NCI-H1092 (cell line): ENCODE measurements at places on chromosomes 12 and 14.

GRCh38 chr14:75577090-75577489 is 1.3 kb upstream of the FLVCR2 start:
- no peak for DNase-seq

DNA sequence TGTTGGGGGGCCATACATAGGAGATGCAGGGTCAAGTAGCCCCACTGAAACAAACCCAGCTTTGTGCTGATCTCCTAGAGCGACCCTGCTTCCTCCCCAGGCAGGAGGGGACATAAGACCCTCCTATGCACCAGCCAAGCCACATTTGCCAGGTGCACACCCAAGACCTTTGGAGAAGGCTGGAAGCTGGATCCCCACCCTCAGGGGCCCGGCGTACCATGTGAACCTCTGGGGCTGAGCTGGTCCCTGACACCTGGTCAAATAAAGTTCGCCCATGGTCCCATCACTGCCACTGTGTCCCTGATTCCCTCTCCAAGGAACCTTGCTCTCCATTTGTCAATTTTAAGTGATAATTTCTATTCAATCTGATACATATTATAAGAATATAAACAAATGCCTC is 162.1 kb upstream of the VASH1 start:
- no peak for DNase-seq

DNA sequence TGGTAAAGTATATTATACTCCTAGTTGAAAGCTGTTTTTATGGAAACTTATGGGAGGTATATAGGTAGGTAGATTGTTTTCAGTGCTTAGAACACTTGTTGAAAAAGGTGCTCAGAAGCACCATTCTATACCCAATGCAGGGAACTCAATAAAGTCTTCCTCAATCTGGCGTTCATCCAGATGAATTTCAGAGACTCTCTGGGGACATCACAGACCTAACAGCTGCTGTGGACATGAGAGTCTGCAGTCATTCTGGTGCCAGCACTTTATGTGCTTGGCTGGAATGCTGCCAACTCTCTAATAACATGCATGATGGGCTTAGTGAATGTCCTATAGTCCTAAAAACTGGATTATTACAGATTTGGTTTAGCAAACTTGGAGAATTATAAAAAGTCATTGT is 115.9 kb downstream of the NTN4 start:
- DNase-seq, result peak; percentile 96

GRCh38 chr12:41923351-41923750 is 221.3 kb downstream of the GXYLT1 start:
- no peak for DNase-seq

- no peak for DNase-seq
These were observed 2.2 kb downstream of the IFNG start for GRCh38 chr12:68157380-68157779.

DNA sequence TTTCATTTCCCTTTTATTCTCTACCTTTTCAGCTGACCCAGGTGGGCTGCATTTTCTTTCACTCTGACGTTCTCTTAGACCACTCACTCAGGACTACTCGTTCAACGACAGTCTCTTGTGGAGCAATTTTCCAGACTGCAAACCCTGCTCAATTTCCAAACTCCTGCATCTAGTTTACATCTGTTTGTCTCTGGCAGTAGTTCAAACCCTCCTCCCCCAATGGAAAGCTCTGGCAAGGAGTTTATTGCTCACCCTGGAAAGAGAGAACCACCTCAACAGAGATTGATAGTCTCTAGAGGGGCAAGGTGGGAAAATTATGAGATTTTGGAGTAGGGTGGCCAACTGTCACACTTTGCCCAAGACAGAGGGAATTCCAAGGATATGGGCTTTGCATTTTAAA is 130.2 kb downstream of the TSHR start:
- no peak for DNase-seq

- DNase-seq, result peak; percentile 45
These were observed 28.8 kb downstream of the SPRING1 start for GRCh38 chr12:116708826-116709756.

DNA sequence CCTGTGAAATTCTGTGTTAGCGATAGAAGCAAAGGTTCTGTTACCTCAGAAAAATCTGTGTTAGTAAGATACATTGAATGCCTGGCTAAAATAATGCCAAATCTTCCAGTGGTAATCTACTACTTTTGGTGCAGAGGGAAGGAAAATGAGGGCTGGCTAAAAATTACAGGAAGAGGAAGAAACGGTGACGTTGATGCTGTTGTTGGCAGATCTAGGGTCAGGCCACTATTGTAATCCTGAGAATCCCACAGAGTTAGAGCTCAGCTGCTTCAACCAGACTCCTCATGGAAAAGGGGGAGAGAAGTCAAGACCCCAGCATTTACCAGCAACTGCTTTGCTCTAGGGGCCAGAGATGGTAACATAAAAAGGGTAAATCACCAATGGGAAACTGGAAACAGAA is 145.1 kb downstream of the PPM1H start:
- DNase-seq, result no peak

DNA sequence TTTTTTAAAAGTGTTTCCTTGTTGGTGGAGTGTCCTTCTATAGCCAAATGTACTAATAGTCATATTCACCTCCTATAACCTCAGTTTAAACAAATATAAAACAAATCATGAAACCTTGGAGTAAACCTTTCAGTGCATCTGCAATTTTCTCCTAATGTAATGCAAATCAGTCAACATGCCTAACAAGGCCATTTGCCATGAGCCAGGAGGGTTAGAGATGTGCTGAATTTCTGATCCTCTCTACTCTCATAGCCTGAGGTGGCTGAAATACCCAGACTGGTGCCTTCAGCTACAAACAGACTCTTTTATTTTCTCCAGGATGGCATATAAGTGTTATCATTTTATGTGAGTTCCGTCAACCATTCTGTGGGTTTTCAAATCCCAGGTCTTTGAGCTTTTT is 908.1 kb downstream of the GALC start:
- DNase-seq, result no peak

DNA sequence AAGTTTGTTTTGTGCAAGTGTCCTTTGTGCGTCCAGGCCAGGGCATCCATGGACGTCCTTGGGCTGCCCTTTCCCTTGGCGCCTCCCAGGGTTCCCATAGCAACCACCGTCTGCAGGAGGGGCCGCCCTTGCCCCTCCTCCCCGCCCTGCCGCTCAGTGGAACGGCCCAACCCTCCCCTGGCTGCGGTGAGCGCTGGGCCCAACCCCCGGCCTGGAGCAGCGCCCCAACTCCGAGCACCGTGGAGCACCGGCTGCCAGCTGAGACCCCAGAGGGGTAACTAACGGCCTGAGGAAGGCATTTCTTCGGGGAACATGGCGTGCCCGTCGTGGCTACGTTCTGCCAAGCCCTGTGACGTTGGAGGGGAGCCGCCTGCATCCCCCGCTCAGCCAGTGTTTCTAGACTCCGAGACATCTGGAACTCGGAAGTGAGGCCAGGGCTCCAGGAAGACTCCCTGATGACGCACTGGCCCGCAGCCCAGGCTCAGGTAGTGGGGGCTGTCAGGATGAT is 5.3 kb upstream of the ACACB start:
- no peak for DNase-seq

DNA sequence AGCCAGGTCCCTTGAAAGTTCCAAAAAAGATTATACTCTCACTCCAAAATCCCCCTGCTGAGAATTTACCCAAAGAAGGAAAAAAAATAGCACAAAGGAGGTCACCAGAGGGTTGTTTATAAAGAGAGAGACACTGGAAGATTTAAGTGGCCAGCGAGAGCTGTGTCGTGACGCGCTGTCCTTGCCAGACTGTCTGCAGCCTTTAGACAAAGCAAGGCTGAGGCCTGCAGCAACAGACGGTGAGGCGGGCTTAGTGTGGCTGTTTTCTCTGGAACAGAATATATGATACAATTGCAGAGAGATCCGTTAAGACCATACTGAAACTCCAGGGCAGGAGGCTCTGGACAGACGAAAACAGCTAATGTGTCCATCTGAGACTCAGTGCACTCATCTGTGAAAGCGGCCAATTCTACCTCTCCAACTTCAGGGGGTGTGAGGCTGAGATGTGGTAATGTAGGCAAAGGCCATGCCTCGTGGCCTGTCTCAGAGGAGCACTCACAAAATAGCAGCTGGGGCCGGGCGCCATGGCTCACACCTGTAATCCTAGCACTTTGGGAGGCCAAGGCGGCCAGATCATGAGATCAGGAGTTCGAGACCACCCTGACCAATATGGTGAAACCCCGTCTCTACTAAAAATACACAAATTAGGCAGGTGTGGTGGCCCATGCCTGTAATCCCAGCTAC is 36.2 kb downstream of the ANAPC7 start:
- no peak for DNase-seq

- DNase-seq, result no peak
These were observed 11.2 kb downstream of the CCDC88C start for GRCh38 chr14:91406451-91406850.

- no peak for DNase-seq
These were observed 13.0 kb upstream of the OR6J1 start for GRCh38 chr14:22656945-22657731.

GRCh38 chr14:39956372-39956771 is 524.1 kb upstream of the FBXO33 start:
- DNase-seq, result peak; percentile 5

GRCh38 chr14:23487216-23487615 is 17.7 kb downstream of the NGDN start:
- DNase-seq, result no peak

GRCh38 chr12:93565760-93566159 is 6.7 kb upstream of the SOCS2 start:
- DNase-seq, result no peak

DNA sequence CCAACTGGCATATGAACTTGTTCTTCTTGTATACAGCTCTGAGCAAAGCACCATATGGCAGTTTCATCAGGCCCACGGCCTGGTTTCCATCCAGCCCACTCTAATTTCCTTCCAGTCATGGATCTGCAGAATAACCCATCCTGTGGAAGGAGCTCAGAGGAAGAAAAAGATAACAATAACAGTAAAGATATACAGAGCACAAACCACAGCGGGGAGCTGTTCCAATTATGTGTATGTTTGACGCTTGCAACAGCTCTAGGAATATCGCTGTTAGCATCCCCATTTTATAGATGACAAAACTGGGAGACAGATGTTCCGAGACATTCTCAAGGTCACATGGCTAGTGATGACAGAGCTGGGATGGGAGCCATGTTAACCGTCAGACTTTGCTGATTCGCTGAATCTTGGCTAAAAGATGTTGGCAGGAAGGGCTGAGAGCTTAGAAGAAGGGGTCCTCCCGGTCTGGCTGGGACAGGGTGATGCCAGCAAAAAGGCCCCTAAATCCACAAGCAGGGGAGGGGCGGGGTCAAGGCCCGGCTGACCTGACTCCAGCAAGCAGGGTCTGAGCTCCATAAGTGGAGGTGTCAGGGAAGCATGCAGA is 34.4 kb upstream of the CIPC start:
- DNase-seq, result no peak

GRCh38 chr14:71136386-71137060 is 229.3 kb downstream of the PCNX1 start:
- no peak for DNase-seq

DNA sequence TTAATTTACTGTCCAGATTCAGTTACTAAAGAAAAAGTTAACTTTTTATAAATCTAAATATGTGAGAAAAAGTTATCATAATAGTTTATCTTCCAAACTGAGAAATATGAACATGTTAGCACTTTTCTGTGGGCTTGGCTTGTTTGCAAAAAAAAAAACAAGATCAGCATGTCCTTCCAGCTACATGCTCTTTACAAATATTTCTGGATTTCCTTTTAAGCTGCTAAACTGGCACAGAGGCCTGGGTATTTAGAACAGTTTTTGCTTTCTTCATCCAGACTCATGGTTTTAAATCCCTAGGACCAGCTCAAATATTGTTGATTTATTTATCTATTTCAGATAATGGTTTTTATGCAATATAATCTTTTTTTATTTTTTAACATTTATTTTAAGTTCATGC is 1444.5 kb upstream of the FLRT2 start:
- no peak for DNase-seq

- no peak for DNase-seq
These were observed 49.5 kb downstream of the SLC2A13 start for GRCh38 chr12:40056373-40056772.

- DNase-seq, result no peak
These were observed 42.5 kb upstream of the RPH3A start for GRCh38 chr12:112749081-112749480.

DNA sequence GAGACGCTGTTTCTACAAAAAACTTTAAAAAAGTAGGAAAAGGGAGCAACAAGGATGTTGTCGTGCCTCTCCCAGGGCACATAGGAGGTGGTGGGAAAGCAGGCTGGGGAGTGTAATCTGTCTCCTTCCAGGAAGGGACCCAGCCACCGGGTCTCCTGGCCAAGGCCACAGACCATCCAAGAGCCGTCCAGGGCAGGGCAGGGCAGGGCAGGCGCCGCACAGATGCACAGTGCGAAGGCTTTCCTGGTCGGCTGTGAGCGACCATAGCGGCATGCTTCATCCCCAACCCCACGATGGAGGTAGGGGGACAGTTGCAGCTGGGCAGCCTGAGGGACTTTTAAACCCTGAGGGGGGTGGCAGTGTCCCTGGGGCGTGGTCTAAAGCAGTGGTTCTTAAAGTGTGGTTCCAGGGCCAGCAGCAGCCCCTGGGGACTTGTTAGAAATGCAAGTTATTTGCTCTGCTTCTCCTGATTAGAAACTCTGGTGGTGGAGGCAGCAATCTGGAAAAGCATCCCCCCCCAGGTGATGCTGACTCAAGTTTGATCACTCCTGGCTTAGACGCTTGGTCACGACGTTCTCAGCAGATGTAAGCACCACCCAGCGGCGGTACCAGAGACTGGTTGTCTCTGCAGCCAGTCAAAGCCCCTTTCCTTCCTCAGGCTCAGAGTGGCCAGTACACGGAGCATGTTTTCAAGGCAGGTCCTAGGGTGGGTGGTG is 197.4 kb upstream of the PRMT8 start:
- no peak for DNase-seq

DNA sequence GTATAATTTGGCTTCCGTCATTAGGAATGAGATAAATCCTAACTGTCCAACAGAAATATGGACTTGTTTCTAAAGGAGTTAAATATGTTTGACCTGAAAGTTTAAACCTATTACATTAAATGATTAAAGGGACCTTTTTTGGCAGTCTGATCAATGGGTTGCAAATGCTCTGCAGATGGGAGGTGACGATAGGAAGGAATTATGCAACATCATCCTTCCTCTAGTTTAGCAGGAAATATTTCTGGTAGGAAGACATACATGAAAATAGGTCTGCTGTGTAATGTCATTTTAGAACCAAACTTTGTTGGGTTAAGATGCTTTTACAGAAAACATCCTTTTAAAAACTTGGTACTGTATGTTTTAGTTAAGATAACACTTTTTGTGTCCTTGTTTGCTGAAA is 2.6 kb downstream of the LRRC10 start:
- DNase-seq, result no peak

DNA sequence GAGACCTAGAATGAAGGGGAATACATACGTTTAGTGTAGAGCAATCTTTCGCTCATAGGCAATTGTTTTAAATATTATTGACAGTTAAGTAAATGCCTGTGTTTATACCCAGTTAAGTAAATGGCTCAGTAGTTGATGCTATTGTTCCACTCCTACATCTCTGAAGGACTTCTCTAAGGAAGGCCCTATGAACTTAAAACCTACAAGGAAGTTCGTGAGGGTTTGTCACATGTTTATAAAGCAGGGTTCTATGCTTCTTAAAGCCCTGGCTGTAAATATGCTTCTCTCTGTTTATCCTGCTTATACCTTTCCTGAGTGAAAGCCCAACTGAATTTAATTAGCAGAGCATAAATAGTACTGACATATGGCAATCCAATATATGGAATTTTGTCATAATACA is 282.1 kb upstream of the NPAS3 start:
- no peak for DNase-seq
